ENCODE measurements at places on chromosomes 16 and 17. TPM values are rescaled to one million over a fixed set of nuclear protein-coding genes. Genes with fewer than 3 reads are reported as not detected.

Gene PIPOX
- not detected for total RNA-seq

Gene TAF15
- 52.4 TPM for total RNA-seq

Gene TSPAN10
- 0.18 TPM for total RNA-seq

Gene MRPL10
- total RNA-seq = 50.5 TPM

Gene STAC2
- not detected for total RNA-seq

- DNase-seq = no peak
Observed at GRCh38 chr16:84054271-84054670, 11.7 kb upstream of the SLC38A8 start.

- no peak for DNase-seq
Observed at GRCh38 chr16:558298-559020, 1.7 kb upstream of the PRR35 start.

GRCh38 chr17:3959295-3959899 lies 4.8 kb downstream of the ATP2A3 start:
- no peak for DNase-seq

DNA sequence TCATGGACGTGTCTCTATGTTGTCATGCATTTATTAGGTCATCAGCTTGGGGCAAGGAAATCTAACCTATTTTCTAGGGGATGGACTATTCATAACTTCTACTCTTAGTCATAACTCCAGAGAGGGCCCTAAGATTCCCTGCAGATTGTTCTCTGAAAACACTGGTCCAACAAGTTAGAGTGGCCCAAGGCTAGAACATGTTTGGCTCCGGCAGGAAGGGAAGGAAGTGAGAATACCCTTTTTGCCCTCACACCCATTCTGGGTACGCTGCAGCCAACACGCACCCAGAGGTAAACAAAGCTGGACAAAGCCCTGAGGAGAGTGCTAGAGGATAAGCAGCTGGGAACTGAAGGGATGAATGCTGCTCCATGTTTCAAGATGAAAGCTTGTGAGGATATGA lies 9.9 kb downstream of the C16orf86 start:
- no peak for DNase-seq

DNA sequence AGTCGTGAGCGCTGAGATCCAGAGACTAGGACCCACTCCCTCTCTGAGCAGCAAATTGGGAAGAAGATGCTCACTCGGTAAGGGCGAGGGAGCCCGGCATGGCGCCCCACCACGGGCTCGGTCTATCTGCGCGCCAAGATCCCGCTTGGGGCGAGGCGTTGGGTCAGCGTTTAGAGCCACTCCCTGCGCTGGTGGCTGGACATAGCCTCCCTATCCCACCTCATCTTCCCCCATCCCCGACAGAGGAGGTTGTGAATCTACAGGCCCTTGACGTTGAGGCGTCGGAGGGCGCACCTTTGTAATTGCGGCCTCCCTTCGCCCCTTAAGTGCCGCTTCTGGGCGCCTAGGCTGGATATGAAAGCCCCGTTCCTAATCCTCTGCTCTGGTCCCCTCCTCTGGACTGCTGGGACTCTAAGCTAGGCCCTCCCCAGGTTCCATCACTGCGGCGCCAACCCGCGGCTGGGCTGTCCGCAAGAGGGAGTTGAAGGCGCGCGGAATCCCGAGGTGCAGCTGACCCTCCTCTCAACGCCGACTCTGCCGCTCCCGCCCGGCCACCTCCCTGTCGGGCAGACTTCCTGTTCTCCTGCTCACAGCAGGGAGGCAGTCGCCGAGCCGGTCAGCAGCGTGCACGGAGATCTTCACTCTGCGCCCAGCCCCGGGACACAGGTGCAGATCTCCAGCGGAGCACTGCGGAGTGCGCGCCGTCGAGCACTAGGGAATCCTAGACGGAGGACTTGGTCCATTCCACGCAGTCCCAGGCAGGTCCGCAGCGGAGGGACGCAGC lies 16.1 kb upstream of the HOXB9 start:
- DNase-seq = no peak

DNA sequence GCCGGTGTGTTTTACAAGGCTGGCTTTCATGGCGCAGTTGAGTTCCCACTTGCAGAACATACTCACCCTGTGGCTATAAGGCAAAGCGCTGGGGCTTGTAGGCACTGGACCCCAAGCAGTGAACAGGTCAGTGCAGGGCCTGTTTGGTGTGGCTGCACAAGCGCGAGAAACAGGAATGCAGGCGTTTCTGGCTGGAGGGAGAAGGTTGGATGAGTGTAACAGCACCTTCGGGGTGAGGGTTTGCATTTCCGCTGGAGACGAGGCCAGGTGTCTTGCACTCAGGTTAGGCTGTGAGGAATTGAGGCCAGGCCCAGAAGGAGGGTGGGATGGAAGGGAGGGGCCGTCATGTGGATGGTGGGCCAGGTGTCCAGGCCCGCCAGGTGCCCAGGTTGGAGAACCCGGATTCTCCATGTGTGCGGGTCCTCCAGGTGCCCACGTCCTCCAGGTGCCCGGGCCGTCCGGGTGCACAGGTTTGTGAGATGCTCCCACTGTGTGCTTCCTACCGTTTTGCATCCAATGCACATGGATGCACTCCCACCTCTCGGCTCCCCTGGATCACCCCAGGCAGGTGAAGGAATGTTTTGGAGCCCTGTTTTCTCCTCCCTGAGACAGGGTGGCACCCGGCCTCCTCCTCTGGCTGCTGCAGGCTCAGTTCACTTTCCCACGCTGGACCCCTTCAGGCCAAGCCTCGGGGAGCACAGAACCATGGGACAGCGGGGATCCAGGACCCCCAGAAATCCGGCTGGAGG lies 46.0 kb downstream of the SLC7A5 start:
- DNase-seq = no peak

DNA sequence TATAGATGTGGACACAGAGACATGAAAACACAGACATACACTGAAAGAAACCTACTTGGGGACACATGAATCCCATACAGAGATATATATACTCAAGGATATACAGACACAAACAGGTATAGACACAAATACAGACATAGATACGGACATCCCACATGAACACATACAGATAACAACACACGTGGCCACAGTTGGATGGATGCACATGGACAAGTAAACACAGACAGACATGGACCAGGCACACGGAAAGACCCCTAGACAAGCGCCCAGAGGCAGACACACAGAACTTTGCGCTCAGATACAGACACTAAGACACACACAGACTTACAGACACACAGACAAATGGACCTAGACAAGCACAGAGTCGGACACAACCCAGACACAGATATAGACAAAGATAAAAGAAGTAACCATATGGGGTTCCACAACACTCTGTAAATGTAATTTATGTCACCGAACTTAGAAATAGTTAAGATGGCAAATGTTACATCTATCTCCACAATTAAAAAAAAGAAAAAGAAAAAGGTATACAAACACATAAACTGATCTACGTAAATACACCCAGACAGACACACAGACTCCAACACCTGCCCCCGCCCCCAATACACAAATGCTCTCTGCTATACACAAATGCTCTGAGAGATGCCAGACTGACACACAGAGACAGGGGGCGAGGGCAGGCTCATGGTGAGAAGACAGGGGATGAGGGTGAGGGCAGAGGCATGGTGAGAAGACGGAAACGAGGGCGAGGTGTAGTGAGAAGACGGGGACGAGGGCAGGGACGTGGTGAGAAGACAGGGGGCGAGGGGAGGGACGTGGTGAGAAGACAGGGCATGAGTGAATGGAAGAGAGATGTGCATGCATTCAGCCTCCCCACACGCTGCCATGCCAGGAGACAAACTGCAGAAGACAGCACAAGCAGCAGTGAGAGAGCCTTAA lies 118.3 kb downstream of the SMG6 start:
- no peak for DNase-seq

GRCh38 chr16:85209526-85210121 lies 97.4 kb upstream of the CIBAR2 start:
- DNase-seq = no peak
